ENCODE measurements at places on chromosomes 2 and 18.

DNA sequence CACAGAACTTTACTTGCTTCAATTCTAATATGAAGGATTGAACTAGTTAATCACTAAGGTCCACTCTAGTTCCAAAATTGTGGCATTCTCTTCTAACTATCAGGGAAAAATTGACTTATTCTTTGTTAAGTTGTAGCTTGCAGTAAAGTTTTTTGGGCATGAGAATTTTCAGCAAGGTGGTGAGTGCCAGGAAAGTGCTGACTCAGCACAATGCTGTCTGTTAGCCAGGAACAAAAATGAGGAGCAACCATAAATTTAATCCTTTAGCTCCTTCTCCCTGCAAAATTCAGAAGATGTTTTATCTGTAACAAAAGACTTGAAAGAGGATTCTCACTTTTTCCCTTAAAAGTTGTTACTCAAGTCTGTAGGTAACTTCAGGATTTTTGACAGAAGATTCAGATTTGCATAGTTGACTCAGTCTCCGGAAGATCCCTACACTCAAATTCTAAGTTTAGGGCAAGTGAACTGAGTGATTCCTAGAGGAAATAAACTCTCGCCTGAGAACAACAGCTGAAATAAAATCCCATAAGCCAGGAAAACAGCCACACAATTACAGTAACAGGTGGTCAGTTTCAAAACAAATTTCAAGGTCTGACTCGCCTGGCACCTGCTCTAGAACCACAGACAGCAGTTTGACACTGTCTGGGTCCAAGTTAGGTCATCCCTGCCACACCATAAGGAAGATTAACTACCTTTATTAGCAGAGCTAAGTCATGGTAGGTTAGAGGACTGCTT, 20.2 kb upstream of the DARS1 start:
- no peak for DNase-seq

GRCh38 chr2:54275541-54275940, 19.5 kb upstream of the TSPYL6 start:
- no peak for DNase-seq

DNA sequence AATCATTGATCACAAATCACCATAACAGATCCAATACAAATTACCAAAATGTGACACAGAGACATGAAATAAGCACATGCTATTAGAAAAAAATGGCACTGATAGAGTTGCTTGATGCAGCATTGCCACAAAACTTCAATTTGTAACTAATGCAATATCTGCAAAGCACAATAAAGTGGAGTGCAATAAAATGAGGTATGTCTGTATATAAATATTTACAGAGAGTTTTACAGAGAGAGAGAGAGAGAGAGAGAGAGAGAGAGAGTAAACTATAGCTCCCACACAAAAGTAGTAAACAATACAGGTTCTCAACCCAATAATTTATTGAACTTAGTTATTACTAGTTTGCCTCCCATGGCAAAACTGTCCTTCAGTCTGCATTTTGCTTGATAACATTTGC, 1807.0 kb downstream of the SUCLG1 start:
- DNase-seq, result no peak

- no peak for DNase-seq
Measured at GRCh38 chr18:44884431-44884830, 203.7 kb downstream of the SETBP1 start.

DNA sequence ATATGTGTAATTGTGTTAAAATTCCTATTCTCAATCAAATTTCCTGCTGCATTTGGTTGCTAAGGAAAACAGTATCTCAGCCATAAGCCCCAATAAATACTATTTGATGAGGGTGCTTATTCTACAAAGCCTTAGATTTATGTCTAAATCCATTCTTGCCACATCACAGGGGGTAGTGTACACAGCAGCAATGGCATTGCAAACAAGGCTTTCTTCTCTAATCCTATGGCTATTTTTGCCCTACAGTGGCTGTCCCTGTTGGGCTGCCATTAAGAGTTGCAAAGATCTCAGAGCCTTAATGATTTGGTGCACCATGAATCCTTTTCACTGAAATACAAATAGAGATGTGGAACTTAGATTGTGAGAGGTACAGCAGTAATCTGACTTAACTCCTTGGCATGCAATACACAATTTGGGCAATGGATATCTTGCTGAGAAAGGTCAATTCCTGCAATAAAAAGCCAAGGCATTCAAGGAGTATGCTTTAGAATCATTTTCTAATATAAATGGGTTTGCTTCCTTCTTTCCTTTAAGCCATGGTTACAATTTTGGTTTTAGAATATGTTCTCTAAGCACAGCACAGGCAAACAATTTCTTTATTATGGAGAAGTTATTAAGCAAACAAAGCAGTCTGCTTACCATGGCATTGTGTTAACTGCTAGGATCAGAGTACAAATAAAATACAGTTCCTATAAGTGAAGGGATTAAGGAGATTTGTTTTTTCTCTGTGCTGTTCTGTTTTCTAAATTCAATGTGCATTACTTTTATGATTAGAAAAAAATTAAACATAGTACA, 69.8 kb upstream of the CD302 start:
- DNase-seq, result no peak

- no peak for DNase-seq
Measured at GRCh38 chr2:18123577-18123976, 245.1 kb downstream of the KCNS3 start.

Data from CD4-positive, alpha-beta T cell treated with Interferon alpha-2 for 1 hour (primary cell).